Spinal cord (tissue), 10 donors: ENCODE measurements at places on chromosomes 7 and 10.

GRCh38 chr7:4692055-4692454 lies 10.0 kb downstream of the FOXK1 start:
- H3K36me3 ChIP-seq, result peaks cover 3% of the 10 kb centered on the region
- peaks cover 40% of the 10 kb centered on the region for H3K4me1 ChIP-seq
- no peak for DNase-seq

DNA sequence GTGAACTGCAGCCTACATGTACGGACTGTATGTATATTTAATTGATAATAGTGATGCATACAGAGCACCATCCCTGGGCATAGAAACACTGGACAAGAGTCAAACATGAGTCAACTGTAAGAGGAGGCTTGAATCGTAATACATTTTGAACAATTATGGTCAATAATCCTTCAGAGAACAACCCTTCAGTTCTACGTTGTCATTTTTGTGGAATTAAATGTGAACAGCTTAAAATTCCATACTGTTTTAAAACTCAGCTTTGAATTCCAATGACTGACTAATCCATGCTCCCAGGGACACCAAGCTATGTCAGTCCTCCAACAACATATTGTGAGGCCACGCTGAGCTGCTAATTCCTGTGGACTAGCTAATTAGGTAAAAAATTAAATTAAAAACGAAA lies 41.5 kb upstream of the KMT2E start:
- H3K4me1 ChIP-seq, result peaks cover 5% of the 10 kb centered on the region
- no peaks in the 10 kb centered on the region for H3K36me3 ChIP-seq
- no peak overlapping the region for H3K4me3 ChIP-seq
- DNase-seq, result no peak

DNA sequence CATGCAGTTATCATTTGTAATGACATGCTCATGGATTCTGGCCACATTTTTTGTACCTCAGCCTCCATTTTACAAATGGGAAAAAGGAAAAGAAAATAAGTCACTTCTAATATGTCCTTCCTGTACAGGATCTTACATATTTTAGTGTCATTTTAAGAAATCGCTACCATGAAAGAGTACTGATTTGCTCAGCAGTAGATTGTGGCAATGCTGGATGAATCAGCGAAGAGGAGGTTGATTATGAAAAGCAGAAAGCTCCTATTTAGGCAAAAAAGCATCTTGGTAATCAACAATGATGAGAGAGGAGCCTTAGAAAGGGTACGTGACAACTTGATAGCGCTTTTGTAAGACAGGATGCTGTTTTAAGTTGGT lies 522.9 kb downstream of the PARD3 start:
- no peaks in the 10 kb centered on the region for H3K36me3 ChIP-seq
- no peak overlapping the region for H3K27ac ChIP-seq
- no peaks in the 10 kb centered on the region for H3K4me1 ChIP-seq
- H3K27me3 ChIP-seq, result no peaks in the 10 kb centered on the region
- no peak for DNase-seq
- H3K4me3 ChIP-seq, result no peak overlapping the region

GRCh38 chr7:27062946-27063345 lies 32.9 kb downstream of the HOXA1 start:
- H3K4me3 ChIP-seq, result no peak overlapping the region
- H3K27ac ChIP-seq, result no peak overlapping the region
- no peaks in the 10 kb centered on the region for H3K4me1 ChIP-seq

- no peaks in the 10 kb centered on the region for H3K36me3 ChIP-seq
- no peak overlapping the region for H3K27ac ChIP-seq
- no peaks in the 10 kb centered on the region for H3K27me3 ChIP-seq
- H3K4me1 ChIP-seq, result no peaks in the 10 kb centered on the region
Observed at GRCh38 chr7:68760556-68760955, 837.7 kb upstream of the AUTS2 start.

- H3K27ac ChIP-seq, result no peak overlapping the region
- DNase-seq, result no peak
- no peak overlapping the region for H3K4me3 ChIP-seq
- H3K36me3 ChIP-seq, result no peaks in the 10 kb centered on the region
- no peaks in the 10 kb centered on the region for H3K27me3 ChIP-seq
- no peaks in the 10 kb centered on the region for H3K4me1 ChIP-seq
Observed at GRCh38 chr7:121278120-121279021, 50.4 kb upstream of the WNT16 start.

DNA sequence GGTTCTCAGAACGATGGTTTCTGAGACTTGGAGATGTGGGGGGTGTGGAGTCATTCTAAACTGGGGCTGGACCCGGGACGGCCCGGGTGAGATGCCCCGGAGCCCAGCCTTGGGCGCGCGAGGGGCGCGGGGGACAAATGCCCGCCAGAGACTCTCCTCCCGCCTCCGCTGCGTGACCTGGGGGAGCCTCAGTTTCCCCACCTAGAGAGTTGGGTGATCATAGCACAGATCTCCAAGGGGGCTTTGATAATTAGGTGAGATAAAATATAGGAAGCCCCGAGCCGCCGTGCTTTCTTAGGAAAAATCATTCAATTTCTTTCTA lies 658 bp upstream of the FZD8 start:
- H3K27ac ChIP-seq, result peak overlapping the region; percentile 61
- no peaks in the 10 kb centered on the region for H3K36me3 ChIP-seq
- no peak for DNase-seq
- peaks cover 21% of the 10 kb centered on the region for H3K27me3 ChIP-seq
- peaks cover 32% of the 10 kb centered on the region for H3K4me1 ChIP-seq

DNA sequence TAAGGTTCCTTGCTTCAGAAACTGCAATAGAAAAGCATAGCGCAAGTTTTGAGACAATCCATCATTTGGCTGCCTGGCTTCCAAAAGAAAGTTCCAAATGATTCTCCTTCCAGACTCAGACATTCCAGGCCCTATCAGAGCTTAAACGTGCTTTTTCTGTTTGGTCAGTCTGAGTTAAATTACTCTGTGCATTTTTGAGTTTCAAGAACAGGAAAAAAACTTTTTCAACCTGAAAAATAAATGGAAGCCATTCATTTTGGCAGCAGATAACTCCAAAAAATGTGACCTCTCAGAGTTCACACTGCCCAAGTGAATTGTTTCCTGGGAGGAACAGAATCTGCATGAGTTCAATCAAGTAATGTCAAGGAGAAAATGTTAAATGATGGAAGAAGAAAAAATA lies 354.2 kb downstream of the CXCL12 start:
- H3K36me3 ChIP-seq, result no peaks in the 10 kb centered on the region
- no peaks in the 10 kb centered on the region for H3K27me3 ChIP-seq
- no peak overlapping the region for H3K27ac ChIP-seq

- no peak for DNase-seq
- H3K27ac ChIP-seq, result no peak overlapping the region
Observed at GRCh38 chr7:84049071-84049836, 145.3 kb downstream of the SEMA3A start.

GRCh38 chr10:102670065-102670670 lies 25.9 kb downstream of the TRIM8 start:
- peak overlapping the region; percentile 22 for H3K27ac ChIP-seq
- no peak overlapping the region for H3K4me3 ChIP-seq
- DNase-seq, result no peak
- H3K4me1 ChIP-seq, result peaks cover 71% of the 10 kb centered on the region

DNA sequence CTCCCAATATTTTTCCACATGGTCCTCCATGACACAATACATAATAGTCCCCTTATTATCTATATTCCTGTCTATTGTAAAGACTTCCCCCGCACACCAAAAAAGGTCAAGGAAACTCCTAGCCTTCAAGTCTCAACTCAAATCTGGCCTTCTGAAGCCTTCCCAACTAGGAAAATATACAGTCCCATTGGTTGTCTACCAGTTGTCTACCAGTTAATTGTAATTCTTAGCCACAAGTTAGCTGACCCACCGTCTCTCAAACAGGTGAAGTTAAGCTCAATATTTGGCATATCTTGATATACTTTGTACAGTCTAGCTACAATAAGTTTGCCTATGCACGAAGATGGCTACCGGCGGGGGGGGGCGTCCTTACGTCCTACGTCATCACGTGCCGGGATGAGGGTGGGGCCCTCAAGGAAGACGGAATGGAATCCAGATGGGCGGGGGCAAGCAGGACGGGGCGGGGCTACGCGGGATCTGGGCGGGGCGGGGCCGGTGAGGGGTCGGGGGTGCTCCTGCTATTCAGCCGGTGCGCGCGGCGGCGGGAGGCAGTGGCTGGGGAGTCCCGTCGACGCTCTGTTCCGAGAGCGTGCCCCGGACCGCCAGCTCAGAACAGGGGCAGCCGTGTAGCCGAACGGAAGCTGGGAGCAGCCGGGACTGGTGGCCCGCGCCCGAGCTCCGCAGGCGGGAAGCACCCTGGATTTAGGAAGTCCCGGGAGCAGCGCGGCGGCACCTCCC lies at the start of gene AHR:
Gene AHR, plus strand, starts transcription at position 551 of the 738 bp plus-strand sequence. CDS start 613 bp downstream, outside the sequence.
- H3K27ac ChIP-seq, result peak within 1 kb of the TSS; percentile 70
- H3K4me3 ChIP-seq, result peak within 1 kb of the TSS; percentile 72
- H3K27me3 ChIP-seq, result no peaks in the 10 kb centered on the region
- DNase-seq, result peak; percentile 71
- peaks cover 3% of the 10 kb centered on the region for H3K4me1 ChIP-seq

GRCh38 chr10:110425684-110426293 lies 71.9 kb upstream of the DUSP5 start:
- H3K4me3 ChIP-seq, result no peak overlapping the region
- H3K27me3 ChIP-seq, result no peaks in the 10 kb centered on the region
- no peak for DNase-seq
- peaks cover 16% of the 10 kb centered on the region for H3K4me1 ChIP-seq
- no peaks in the 10 kb centered on the region for H3K36me3 ChIP-seq
- H3K27ac ChIP-seq, result peak overlapping the region; percentile 74

DNA sequence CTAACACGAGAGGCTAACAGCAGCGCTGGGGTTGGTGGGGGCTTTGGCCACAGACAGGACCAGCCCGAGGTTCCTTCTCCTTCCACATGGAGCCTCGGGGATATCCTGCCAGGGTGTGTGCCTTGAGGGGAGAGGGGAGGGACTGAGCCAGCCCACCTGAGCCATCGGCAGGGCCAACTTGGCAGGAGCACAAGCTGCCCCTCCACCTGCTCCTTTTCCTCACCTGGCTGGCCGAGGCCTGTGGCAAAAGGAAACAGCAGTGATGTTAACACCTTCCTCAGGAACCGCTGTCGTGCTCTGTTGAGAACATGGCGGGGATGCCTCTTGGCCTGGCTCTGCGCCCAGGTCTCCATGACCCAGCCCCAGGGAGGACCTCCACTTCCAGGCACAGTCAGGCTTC lies 255.1 kb upstream of the PPP2R2D start:
- no peaks in the 10 kb centered on the region for H3K36me3 ChIP-seq
- no peak overlapping the region for H3K4me3 ChIP-seq
- peaks cover 19% of the 10 kb centered on the region for H3K4me1 ChIP-seq

DNA sequence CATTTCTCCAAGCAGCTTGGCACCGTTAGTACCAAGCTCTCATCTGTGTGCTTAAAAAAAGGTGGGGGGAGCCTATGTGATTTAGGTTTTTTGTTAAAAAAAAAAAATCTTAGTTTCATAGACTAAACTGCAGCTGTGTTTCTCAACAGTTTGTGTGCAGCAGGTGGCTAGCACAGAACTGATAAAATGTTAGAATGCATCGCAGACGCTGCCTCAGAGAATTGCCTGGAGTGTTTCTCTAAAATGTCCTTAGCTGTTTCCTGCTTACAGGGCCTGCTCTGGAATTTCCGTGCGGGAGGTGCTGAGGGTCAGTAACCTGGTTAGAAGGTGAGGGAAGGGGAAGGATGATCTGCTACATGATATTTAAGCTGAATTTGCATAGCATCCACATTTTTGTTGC lies 268.9 kb downstream of the PLXDC2 start:
- no peak overlapping the region for H3K4me3 ChIP-seq
- DNase-seq, result no peak
- H3K4me1 ChIP-seq, result no peaks in the 10 kb centered on the region
- H3K27me3 ChIP-seq, result no peaks in the 10 kb centered on the region

- no peak overlapping the region for H3K4me3 ChIP-seq
- peaks cover 12% of the 10 kb centered on the region for H3K4me1 ChIP-seq
- H3K27me3 ChIP-seq, result no peaks in the 10 kb centered on the region
- peaks cover 12% of the 10 kb centered on the region for H3K36me3 ChIP-seq
- no peak for DNase-seq
Observed at GRCh38 chr7:157816086-157816485, 479.3 kb downstream of the DNAJB6 start.

GRCh38 chr7:44348851-44349781 lies 23.7 kb upstream of the CAMK2B start:
- H3K4me3 ChIP-seq, result no peak overlapping the region
- H3K36me3 ChIP-seq, result no peaks in the 10 kb centered on the region
- no peak overlapping the region for H3K27ac ChIP-seq
- peaks cover 19% of the 10 kb centered on the region for H3K4me1 ChIP-seq
- H3K27me3 ChIP-seq, result no peaks in the 10 kb centered on the region
- no peak for DNase-seq

DNA sequence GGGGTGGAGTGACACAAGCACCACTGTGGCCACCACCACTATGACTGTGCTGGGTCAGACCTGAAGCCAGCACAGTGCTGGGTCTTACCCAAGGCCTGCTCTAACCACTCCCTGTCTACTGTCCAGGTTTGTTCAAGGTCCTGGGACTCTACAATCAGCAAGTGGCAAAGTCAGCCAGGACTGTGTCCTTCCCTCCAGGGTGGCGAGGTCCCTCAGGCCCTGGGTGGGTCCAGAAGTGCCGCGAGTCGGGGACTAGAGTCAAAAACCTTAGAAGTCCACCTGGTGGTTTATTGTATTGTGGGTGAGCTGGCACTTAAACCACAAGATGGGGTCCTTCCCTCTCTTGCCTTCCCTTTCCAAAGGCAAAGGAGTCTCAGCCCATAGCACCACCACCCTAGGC lies 30.8 kb upstream of the AGR3 start:
- no peaks in the 10 kb centered on the region for H3K4me1 ChIP-seq
- no peak overlapping the region for H3K4me3 ChIP-seq
- DNase-seq, result no peak
- no peaks in the 10 kb centered on the region for H3K36me3 ChIP-seq
- H3K27me3 ChIP-seq, result no peaks in the 10 kb centered on the region

DNA sequence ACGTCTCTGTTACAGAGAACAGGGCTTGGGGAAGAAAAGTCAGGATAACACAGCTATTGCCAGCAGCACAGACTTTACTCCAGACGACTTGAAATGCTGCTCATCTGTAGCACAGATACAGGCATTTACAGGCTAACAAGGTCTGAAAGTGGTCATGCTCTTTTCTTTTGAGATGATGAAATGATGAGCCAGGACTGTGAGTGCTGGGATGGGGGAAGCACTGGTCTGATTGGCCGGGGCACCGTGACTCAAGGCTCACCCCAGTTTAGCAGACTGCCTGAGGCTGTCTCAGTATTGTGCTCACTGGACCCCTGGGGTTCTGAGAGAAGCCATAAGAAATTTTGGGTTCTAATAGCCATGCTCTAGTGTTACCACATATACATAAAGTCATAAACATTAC lies 12.4 kb downstream of the SMKR1 start:
- H3K27ac ChIP-seq, result no peak overlapping the region
- H3K27me3 ChIP-seq, result no peaks in the 10 kb centered on the region
- H3K4me1 ChIP-seq, result no peaks in the 10 kb centered on the region
- no peak overlapping the region for H3K4me3 ChIP-seq

- peaks cover 32% of the 10 kb centered on the region for H3K36me3 ChIP-seq
- peaks cover 34% of the 10 kb centered on the region for H3K4me1 ChIP-seq
- no peaks in the 10 kb centered on the region for H3K27me3 ChIP-seq
Observed at GRCh38 chr7:2193575-2194305, 39.0 kb downstream of the MAD1L1 start.

- peaks cover 2% of the 10 kb centered on the region for H3K4me1 ChIP-seq
- peaks cover 100% of the 10 kb centered on the region for H3K36me3 ChIP-seq
- DNase-seq, result no peak
- H3K27me3 ChIP-seq, result no peaks in the 10 kb centered on the region
- no peak overlapping the region for H3K27ac ChIP-seq
Observed at GRCh38 chr7:151039850-151040548, 8.3 kb upstream of the ASIC3 start.
